ENCODE measurements at places on chromosomes 3 and 15.

DNA sequence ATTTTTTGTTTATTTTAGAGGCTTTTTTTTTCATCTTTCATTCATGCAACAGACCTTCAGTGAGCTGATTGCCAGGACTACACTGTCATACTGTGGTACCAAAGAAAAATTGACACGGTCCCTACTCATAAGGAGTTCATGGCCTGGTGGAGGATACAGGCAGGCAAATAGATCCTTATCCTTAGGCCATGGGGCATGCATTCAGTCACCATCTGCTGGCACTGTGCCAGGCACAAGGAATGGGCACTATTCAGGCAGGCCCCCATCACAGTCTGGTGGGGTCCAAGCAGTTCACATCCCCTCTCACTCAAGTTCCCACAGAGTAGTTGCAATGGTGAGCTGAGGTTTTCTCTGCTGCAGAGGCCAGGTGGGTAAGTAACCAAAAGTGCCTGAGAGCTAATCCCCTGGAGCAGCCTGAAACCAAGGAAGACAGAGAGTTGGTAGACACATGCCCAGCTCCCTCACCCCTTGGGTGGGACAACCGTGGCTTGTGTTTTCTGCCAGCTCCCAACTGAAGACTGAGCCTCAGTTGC, 17.3 kb downstream of the CISH start:
- DNase-seq = no peak

DNA sequence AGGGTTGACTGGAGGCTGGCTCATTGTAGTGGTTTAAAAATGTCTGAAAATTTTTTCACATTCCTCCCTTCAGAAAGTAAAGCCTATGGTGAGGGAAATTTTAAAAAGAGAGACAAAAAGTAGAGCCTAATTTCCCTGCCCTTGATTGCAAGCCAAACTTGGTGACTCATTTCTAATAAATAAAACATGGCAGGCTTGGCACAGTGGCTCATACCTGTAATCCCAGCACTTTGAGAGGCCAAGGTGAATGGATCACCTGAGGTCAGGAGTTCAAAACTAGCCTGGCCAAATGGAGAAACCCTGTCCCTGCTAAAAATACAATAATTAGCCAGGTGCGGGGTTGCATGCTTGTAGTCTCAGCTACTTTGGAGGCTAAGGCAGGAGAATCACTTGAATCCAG, 18.9 kb upstream of the ARRDC4 start:
- no peak for DNase-seq

GRCh38 chr3:140545197-140545596, 132.7 kb upstream of the TRIM42 start:
- no peak for DNase-seq

GRCh38 chr3:49257187-49257586, 19.8 kb downstream of the C3orf62 start:
- no peak for DNase-seq

DNA sequence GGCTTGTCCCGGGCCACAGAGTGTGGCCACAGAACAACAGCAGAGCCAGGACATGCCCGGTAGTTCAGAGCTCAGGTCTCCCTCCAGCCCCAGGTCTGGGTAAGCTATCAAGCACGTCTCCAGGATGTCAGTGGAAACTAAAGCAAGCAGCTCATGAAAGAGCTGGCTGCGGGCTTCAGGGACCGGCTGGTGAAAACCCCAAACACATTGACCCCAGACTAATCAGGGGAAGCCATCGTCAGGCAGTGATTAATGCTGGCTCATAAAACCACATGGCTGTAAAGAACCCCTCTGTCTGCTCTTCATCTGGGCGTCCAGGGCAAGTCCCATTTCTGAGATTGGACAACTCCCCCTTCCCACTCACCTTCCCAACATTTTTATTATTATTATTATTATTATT, 37.8 kb downstream of the LMCD1 start:
- no peak for DNase-seq

GRCh38 chr3:83513051-83513450, 1445.7 kb upstream of the CADM2 start:
- DNase-seq = no peak

DNA sequence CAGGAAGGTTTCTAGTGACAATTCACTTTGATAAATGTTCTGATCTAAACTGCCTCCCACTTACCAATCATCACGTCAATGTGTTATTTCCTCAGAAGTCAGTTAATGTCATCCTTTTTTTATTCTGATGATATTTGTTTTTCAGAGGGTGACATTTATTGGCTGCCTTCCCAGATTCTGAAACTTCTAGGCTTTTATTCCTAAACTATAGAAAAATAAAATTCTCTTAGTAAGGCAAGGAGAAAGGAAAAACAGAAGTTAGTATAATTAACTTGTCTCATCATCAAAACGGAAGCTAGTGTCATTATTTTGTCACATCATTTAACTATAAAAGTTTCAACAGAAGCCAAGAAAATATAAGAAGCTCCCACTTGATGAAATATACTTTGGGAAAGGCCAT, 100.0 kb upstream of the C3orf80 start:
- no peak for DNase-seq

GRCh38 chr15:98817745-98818144, 169.4 kb downstream of the IGF1R start:
- DNase-seq = no peak

DNA sequence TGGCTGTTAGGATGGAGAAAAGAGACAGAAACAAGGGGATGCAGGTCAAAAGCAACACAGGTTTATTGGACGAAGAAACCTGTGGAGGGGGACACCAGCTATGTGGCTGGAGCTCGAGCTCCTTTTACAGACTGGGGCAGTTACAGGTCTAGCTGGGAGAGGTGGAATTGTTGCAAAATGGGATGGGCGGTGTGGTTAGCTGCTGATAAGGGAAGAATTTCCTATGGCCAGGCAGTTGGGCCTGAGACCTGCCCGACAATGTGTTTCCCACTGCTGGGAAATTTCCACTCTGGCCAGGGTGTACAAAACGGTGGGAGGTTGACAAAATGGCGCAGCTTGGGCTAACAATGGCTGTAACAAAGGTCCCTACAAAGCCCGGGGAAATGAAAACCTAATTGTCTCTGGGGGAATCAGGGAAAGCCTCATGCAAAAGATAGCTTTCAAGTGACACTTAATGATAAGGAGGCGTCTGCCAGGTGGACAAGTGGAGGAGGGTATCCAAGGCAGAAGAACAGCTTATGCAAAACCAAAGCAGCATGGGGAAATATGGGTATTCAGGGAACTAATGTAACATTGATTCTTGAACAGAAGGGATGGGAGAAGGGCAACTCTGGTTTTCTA, 137.4 kb upstream of the SGO1 start:
- DNase-seq = no peak

- DNase-seq = no peak
Observed at GRCh38 chr3:16313886-16314645, 49.1 kb downstream of the OXNAD1 start.

- no peak for DNase-seq
Observed at GRCh38 chr3:129231331-129232119, 17.9 kb upstream of the COPG1 start.

DNA sequence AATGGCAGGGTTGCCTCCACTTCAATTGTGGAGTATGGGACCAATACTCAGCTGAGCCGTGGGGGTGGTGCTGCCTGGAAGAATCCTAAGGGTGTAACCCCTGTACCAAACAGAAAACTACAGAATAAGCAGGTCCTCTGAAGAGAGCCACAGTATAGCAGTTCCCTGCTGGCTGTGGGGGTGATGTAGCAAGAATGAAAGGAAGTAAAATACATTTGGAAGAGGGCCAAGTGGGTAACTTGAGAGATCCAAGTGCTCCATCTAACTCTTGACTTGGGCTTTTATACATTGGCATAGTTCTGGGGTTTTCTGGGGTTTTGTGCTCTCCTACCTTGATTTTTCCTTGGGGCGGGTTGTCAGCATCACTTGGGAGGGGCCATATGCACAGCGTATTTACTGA, 341.4 kb downstream of the OTOL1 start:
- DNase-seq = no peak

GRCh38 chr15:52262364-52262763, 33.2 kb downstream of the MYO5C start:
- no peak for DNase-seq

DNA sequence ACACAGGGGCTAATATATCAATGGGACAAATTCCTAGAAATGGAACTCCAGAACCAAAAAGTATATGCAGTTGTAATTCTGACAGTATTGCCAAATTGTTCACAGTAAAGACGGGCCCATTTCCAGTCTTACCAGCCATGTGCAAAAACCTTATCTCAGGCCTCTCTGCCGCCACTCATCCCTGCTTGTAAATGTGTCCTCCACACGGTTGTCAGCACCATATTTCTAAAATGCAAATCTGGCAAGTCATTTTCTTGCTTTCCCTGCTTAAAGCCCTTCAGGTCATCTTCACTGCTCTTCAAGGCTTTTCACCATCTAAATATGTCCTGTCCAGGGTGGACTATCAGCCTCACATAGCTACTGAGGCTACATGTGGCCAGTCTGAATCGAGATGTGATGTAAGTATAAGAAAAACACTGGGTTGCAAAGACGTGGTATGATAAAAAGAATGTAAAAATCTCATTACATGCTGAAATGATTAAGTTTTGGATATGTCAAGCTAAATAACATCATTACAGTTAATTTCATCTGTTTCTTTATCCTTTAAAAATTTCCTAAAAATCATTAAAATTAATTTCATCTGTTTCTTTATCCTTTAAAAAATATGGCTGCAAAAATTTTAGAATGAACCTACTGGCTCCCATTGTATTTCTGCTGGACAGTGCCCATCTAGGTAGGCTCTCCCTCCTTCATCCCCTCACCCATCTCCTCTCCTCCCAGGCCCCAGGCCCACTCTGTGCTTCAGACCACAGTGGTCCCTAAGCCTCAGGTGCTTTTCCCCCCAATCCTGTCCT, 980 bp downstream of the PARP9 start:
- DNase-seq = no peak

DNA sequence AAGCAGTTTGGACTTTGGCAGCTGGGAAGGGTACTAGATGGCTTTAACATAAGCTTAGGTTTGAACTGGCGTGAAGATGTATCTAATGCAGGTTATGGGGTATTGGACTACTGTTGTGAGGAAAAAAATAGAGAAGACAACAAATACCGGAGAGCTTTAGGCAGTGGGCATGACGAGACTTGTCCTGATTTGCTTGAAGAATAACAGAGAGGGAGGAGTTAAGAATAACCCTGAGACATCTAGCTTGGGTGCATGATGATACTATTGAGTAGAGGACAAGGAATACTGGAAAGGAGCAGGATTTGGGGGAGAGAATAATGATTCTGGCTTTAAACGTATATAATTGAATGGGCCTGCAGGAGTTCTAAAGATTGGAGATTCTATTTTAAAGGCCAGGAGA, 249.5 kb upstream of the AZI2 start:
- DNase-seq = no peak

DNA sequence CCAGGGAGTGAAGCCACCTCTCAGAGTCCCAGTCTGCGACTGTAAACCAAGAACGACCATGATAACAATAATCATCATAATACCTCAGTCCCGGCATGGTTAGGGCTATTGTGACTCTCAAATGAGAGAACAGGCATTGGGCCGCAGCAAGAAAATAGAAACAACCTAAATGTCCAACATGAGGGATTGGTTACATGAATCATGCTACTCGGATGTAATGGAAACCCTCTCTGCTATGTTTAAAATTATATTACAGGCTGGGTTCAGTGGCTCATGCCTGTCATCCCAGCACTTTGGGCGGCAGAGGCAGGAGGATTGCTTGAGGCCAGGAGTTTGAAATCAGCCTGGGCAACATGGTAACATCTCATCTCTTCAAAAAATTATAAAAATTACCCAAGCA, 2.8 kb downstream of the CPN2 start:
- DNase-seq = no peak

GRCh38 chr3:53525765-53526703, 31.6 kb downstream of the CACNA1D start:
- DNase-seq = no peak

GRCh38 chr3:170656284-170656683, 70.4 kb upstream of the SLC7A14 start:
- DNase-seq = no peak

- no peak for DNase-seq
Observed at GRCh38 chr3:187994221-187995042, 159.5 kb upstream of the LPP start.

GRCh38 chr3:133992951-133993620, 36.6 kb downstream of the SLCO2A1 start:
- DNase-seq = no peak

DNA sequence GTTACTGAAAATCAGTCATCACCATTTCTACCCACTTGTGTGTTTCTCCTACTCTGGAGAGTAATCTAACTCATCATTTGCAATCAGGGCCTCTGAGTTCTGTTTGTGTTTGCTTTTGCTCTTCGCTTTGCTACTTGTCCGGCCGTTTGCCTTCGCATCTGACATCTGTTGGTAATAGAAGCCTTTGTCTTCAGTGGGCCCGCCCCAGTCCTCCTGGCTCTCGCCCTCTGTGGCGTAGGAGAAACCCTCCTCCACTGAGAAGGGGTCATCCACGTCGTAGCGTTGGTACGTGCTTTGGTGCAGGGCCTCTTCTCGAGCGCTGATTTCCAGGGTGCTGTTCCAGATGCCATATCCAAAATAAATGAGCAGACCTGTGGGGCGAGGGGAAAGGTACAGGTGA, 48.3 kb downstream of the CLDN11 start:
- no peak for DNase-seq

GRCh38 chr3:108006881-108007331, 83.9 kb downstream of the CD47 start:
- DNase-seq = peak; percentile 44

DNA sequence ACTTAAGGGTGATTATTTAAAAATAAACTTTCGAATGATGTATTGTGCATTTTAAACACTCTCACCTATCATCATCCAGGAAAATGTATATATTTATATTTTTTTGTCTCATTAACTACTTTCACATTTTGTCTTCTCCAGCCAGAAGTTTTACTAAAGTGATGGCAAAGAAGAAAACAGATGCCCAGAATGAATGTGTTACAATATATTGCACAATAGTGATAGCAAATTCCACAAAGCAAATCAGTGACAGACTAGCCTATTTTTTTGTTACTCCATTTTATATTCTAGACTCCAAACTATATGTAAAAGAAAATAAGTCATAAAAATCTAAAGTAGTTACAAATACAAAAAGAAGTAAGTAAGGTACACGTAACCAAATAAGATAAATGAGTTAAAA, 414.7 kb downstream of the EPHA3 start:
- DNase-seq = no peak

DNA sequence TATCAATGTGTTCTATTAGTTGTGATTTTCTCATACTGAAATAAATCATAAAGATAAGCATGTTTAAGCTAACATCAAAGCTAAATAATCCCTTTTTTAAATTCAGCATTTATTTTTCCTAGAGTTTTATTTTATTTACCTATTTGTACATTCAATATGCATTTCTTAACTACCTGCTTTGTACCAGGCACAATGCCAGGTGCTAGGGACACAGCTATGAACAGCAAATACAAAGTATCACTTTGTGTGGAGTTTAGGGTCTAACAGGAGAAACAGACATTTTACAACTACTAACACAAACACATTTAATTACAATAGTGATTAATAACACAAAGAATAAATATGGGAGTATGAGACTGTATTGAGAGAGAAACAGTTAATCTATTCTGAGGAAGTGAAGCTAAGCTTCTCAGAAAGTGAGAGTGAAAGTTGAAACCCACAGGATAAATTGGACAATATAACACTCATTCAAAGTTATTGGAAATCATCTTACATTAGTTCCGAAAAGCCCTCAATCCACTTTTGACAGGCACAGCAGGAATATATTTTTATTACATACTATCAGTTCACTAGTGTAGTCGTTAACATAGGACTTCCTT, 159.6 kb downstream of the GBE1 start:
- DNase-seq = no peak
